Fibroblast of upper back skin (primary cell): ENCODE measurements at places on chromosomes 2 and 18.

DNA sequence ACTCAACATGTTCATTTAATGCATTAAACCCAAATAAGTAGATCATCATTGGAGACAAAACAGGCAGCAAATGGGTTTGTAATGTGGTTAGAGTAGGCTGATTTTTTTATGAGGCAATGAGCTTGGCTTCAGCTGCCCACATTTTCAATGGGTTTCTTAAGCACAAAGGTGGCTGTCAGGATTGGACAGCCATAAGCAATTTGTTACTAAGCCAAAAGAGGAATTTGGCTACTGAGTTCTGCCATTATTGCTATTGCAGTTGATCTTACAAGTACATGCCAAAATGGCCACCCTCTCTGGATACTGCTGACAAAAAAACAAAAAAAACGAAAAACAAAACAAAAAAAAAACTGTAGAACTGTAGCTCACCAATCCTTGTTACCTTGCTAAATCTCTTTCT is 1348.0 kb upstream of the PIK3C3 start:
- DNase-seq, result no peak

GRCh38 chr2:148184976-148185375 is 164.1 kb downstream of the MBD5 start:
- DNase-seq, result no peak

GRCh38 chr2:195727106-195727505 is 70.1 kb downstream of the SLC39A10 start:
- DNase-seq, result no peak

DNA sequence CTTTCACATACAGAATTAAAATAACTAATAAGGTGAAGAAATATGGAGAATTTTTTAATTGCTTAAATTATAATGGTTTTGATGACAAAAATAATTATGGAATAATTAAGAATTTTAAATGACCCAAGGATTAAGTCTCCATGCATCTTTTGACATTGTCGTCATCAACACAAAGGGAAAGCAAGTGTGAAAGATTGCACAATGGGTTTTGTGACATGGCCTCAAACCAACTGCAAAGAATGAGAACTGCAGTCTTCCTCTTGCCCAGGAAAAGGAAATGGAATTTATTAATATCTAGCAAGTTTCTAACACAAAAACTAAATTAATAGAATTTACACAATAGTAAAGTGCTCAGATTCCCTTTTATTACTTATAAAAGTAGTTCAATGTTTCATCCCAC is 329.1 kb upstream of the PKDCC start:
- DNase-seq, result no peak

GRCh38 chr2:101689114-101689825 is 8.2 kb upstream of the MAP4K4 start:
- DNase-seq, result no peak

DNA sequence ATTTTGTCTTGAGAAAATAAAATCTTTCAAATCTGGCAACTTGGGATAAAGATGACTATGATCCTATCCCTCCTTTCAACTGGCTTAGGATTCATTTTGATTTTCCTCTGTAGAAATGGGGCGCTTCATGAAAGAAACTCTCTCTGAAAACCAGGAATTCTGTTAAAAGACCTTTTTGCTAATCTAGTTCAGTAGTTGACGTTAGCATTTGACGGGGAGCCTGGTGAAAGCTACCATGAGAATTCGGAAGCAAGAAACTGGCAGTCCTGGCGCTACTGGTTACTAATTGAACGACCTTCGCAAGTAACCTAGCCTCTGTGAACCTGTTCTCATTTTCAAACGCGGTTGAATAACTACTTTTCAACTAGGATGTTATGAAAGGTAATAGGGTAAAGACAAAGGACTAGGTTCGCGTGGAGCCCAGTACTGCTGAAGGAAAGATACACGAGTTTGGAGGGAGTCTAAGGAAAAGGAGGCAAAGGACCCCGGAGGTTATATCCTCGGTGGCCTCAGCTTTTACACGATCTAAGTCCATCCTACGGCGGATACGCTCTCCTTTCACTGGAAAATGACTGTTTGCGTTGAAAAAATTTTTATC is 604 bp upstream of the STK11IP start:
- DNase-seq, result no peak
